ENCODE measurements at places on chromosomes 2 and 18.

GRCh38 chr2:28325567-28326468 lies 66.8 kb upstream of the FOSL2 start:
- no peak for DNase-seq

GRCh38 chr2:158094487-158095092 lies 7.1 kb upstream of the UPP2 start:
- no peak for DNase-seq

DNA sequence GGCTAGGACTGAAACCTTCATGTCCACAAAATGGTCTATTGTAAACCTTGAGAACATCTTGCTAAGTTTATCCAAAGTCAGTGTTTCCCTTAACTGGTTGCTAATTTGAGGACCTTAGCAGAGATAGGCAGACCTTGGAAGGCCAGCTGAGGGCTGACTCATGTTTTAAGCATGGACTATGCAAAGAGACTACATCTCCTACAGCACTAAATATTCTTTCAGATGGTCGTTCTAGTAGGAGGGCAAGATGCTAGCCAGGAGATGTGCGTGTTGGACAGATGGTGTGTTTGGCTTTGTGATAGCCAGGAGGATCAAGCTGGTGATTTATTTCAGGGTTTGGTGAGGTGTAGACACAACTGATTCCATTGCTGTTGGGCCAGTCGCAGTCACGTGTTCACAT lies 75.8 kb downstream of the NRP2 start:
- DNase-seq: no peak

DNA sequence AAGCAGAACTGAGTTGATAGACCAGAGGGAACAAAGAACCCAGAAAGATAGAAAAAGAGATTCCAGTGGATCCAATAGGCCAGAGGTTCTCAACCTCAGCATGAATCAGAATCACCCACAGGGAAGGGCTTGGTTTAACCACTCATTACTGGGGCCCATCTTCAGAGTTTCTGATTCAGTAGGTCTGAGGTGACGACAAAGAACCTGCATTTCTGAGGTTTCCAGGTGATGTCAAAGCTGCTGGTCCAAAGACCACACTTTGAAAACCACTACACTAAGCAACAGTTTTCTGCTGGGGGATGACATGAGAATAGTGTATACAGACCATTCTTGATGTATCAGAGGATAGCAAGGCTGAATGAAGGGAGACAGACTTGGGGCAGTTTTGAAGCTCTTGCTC lies 296.9 kb upstream of the STON1 start:
- no peak for DNase-seq

GRCh38 chr2:137050949-137051348 lies 285.6 kb downstream of the THSD7B start:
- DNase-seq: no peak

DNA sequence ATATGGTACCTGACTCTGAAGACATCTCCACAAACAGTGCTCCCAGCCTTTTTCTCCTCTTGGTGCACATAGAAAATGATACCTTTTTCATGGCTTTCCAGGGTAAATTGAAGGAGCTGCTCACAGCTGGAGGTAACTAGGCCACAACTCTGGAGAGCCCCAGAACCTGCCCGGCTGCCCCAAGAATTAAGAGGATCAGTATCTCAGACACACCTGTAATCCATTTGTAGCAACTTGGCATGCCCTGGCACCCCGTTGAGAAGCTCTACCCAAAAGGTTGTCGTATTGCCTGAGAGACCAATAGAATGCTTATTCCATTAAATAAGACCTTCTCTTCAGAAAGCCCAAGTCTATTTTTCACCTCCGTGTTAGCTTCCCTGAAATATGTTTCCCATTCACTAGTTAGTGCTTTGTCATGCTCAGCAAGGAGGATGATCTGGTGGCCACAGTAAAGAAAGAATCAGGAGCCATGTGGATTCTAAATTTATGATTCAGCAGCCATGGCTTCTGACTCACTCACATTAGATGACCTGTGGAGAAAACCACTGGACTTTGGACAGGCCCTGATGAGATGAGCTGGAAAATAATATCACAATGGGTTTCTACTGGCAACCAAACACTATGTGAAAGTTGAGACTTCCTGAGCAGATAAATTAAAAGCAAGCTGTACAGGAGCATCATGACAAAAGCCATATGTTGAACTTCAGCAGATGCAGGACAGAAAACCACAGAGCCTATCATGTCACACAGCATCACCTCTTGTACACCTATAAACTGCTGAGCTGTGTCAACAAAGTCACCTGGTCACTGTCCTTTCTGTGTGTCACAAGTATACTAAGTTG lies 253.3 kb upstream of the OSR1 start:
- no peak for DNase-seq

DNA sequence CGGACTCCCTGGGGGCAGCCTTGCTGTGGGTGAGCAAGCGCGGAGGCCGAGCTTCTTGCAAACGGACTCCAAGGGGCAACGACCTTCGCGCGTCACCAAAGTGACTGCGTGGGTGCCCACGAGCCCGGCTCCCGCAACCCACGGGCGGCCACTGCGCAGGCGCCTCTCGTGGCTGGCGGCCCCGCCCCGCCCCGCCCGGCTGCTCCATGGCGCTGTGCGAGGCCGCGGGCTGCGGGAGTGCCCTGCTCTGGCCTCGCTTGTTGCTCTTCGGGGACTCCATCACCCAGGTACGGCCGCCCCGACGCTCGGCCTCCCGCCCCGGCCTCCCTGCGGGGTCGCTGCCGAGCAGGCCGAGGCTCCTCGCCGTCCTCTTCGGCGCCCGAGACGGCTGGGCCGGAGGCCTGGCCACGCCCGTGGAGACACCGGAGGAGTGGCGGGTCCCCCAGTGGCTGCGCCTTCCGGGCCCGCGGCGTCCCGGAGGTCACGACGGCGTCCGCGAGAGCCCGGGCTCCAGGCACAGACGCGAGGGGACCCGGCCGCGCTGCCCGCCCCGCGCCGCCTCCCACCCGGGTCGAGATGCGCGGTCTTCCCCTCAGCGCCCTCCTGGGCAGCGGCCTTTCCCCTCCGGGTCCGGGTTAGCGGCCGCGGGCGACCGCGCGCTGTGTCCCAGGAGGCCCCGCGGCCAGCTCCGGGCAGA lies at the start of gene IAH1:
Gene IAH1 (plus strand): TSS at position 191 of the 697 bp plus-strand sequence. CDS start 16 bp downstream, at position 207.
- DNase-seq: no peak

DNA sequence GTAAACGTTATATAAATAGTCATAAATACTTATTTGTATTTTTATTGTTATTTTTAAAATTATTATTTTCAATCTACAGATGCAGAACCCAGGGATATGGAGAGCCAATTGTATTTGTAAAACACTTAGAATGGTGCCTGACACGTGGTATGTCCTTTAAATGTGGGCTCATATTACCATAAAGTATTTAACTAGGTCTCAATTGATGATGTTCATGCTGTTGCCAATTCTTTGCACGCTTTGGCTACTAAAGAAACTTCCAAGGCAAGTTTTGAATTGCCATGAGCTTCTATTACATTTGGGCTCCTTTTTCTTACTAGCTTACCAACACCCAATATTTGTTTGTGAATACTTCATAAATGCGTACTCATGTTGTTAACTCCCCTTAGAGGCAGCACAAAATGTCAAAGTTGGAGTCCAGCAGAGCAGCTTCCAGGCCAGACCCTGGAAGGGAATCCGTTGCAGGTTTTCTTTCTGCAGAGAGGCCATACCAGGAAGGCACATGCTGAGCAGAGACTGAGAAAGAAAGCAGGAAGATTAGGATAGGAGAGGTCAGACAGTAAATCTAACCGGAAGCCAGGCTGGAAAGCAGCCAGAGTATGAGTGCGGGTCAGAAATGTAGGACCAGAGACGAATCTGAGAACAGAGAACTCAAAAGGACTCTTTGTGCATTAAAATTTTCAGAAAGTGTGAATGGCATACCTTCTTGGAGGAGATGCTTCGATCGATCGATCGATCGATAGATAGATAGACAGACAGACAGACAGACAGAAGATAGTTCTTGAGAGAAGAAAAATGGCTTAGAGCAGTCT lies 4.2 kb upstream of the NOSTRIN start:
- no peak for DNase-seq

Data from NCI-H2107 (cell line).